ENCODE measurements at places on chromosomes 11 and 22.

DNA sequence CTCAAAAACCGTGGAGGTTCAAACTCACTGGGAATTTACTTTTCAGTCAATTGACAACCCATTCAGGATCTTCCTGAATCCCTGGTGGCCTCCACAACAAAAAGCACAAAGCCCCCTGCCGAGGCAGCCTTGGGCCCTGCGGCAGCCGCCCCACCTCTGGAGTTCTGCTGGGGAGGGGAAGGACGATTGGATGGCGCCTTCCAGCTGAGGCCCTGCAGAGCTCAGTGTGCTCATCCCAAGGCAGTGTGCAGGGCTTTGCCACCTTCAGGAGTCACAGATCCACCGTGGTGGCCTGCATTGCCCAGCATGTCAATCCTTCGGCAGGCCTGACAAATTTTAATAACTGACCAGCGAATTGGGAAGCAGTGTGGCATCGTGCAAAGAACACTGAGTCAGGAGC, 7.4 kb downstream of the ZFTA start:
- DNase-seq: no peak

- DNase-seq: no peak
Measured at GRCh38 chr11:2797741-2798361, 87.7 kb downstream of the CDKN1C start.

GRCh38 chr11:22194907-22195306, 2.0 kb downstream of the ANO5 start:
- DNase-seq: no peak

GRCh38 chr11:17600316-17601255, 53.5 kb downstream of the OTOG start:
- no peak for DNase-seq

- no peak for DNase-seq
Measured at GRCh38 chr11:47595029-47595428, 818 bp upstream of the C1QTNF4 start.

DNA sequence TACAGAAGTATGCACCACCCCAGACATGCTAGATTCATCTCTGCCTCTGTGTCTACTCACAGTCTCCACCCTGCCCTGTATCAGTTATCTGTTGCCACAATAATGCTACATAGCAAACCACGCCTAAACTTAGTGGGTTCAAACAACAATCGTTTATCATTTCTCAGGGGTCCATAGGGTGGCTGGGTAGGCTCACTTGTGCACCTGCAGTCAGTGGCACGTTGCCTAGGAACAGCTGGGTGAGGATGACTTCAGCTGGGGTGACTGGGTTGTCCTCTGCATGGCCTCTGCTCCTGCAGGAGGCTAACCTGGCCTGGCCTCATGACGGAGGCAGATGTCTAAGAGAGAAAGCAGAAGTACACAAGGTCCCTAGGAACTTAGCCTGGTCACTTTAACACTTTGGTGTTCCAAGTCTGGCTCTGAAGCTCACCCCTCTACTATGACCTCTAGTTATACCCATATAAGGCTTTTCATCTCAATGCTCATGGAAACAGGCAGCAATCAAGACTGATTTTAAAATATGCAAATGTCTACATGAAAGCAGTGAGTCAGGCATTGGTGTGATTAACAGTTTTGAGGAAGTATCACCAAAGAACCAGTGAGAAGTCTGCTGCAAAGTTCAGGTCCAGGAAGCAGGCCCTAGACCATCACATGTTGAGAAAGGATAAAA, 10.7 kb downstream of the OLFML1 start:
- DNase-seq: no peak

- DNase-seq: no peak
Measured at GRCh38 chr11:114076921-114077331, 17.4 kb downstream of the ZBTB16 start.

- DNase-seq: no peak
Measured at GRCh38 chr22:20528405-20528978, 21.1 kb downstream of the MED15 start.

- no peak for DNase-seq
Measured at GRCh38 chr22:37221424-37222333, 9.4 kb upstream of the SSTR3 start.

DNA sequence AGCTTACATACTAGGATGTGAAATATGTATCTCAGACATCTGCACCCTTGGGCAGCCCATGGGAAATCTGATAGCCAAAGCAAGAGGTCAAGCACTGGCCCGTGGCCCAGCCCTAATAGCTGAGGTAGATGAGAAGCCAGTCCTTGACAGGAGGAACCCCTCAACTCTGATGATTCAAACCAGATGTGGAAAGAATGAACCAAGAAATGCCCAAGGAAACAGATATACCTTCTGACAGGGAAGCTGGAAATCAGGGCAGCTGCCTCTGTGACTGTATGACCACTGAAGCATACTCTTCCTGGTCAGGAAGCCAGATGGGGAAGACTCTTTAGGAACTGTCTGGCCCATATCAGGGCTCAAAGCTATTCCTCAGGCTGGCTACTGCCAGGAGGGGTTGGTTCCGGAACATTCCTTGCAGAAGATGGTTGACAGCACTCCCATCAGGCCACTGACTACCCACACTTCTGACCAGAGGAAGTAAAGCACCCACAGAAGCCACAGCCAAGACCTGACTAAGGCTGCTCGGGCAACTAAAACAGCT, 124.2 kb downstream of the SWAP70 start:
- no peak for DNase-seq
